ENCODE measurements at places on chromosomes 1 and 21. TPM values are rescaled to one million over a fixed set of nuclear protein-coding genes. Genes with fewer than 3 reads are reported as not detected.

GRCh38 chr1:6601923-6602668 lies 573 bp downstream of the KLHL21 start:
- peak; percentile 57 for DNase-seq

- DNase-seq: no peak
These were observed 9.1 kb upstream of the C21orf91 start for GRCh38 chr21:17828223-17828622.

DNA sequence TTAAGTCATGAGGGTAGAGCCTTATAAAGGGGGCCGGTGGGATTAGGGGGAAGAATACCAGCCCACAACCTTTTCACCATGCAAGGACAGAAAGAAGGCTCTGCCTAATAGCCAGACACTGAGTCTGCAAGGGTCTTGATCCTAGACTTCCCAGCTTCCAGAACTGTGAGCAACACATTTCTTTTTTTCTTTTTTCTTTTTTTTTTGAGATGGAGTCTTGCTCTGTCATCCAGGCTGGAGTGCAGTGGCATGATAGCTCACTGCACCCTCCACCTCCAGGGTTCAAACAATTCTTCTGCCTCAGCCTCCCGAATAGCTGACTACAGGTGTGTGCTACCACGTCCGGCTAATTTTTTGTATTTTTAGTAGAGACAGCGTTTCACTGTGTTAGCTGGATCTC lies 1.7 kb upstream of the ARL8A start:
- no peak for DNase-seq

GRCh38 chr1:154867064-154867825 lies 2.8 kb downstream of the KCNN3 start:
- peak; percentile 70 for DNase-seq

GRCh38 chr1:161305867-161306519 lies 3.8 kb downstream of the MPZ start:
- DNase-seq: peak; percentile 75

DNA sequence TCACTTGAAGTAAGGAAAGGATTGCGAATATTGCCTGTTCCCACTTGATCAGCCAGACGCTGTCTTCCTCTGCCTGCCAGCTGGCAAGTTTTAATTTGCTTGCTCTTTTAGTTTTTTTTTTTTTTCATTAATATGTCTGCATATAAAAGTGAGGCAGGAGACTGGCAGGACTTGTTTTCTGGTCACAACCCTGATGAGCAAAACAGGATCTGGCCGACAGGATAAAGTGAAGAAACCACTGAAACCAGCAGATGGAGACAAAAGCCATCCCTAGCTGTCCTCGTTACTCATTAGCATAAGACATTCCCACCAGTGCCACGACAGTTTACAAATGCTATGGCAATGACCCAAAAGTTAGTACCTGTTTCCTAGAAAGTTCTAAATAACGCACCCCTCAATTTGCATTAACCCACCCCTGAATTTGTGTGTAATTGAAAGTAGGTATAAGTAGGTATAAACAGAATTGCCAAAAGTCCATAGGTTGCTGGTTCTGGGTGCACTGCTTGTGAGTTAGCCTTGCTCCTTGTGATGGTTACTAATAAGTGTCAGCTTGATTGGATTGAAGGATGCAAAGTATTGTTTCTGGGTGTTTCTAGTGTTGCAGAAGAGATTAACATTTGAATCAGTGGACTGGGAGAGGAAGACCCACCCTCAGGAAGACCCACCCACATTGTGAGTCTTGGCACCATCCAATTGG lies 60.8 kb downstream of the ZNF684 start:
- no peak for DNase-seq

GRCh38 chr1:14313731-14314431 lies 284.6 kb upstream of the KAZN start:
- DNase-seq: no peak

GRCh38 chr1:160070243-160071163 lies 543 bp upstream of the KCNJ10 start:
- peak; percentile 67 for DNase-seq

DNA sequence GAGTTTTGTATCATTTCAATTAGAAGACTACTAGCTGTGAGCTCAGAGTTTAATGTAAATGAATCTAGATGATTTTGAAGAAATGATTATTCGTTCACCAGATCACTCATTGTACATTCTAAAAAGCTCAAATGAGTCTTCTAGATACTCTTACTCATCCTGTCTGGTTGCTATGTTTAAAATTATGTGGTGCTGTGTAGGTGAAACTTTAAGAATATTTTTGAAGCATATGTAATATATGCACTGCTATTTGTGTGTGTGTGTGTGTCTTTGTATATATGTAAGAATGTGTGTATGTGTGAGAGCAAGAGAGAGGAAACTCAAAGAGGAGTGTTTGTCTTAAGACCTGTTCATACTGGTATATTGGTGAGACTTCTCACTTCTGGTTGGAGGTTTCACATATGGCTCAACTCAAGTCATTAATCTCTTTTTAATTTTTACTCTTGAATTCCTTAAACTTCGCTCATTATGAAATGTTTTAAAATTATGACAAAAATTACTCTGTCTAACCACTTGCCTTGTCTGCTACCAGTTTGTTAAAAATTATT lies 8.6 kb upstream of the C1orf105 start:
- no peak for DNase-seq

GRCh38 chr1:106232128-106232527 lies 824.3 kb upstream of the PRMT6 start:
- no peak for DNase-seq

GRCh38 chr1:109396871-109397580 lies 692 bp downstream of the SORT1 start:
- DNase-seq: no peak

GRCh38 chr1:167922023-167922422 lies 8.1 kb upstream of the ADCY10 start:
- no peak for DNase-seq

Gene RNF223
- total RNA-seq: not detected

Gene OR2L2
- not detected for total RNA-seq

Gene CNR2
- total RNA-seq: not detected

Gene F13B
- not detected for total RNA-seq

All from uterus (tissue), 4 donors.